CD4-positive, alpha-beta memory T cell (primary cell): ENCODE measurements at places on chromosomes 7 and 10.

DNA sequence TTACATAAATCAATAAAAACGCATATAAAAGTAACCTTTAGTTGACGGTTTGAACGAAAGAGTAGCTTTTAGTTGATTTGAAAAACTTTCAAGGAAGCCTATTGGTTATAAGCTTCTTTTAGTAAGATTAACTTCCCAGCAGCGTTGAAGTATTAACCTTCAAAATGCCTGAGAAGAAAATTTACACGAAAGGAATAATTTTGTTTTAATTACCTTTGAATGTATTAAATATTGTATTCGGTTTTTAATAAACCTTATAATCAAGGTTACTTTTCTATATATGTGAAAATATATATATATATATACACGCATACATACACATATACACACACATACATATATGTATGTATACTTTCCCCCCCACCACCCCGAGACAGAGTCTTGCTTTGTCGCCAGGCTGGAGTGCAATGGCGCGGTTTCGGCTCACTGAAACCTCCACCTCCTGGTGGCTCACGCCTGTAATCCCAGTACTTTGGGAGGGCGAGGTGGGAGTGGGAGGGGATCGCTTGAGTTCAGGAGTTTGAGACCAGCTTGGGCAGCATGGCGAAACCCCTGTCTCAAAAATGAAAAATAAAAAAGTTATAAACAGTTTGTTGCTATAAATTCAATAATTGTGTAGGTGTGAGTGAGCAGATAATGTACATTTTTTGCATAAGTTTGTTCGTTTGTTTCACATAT is 57.6 kb upstream of the EZH2 start:
- DNase-seq: peak; percentile 64

GRCh38 chr10:1057106-1057657 is 997 bp downstream of the WDR37 start:
- DNase-seq: no peak

DNA sequence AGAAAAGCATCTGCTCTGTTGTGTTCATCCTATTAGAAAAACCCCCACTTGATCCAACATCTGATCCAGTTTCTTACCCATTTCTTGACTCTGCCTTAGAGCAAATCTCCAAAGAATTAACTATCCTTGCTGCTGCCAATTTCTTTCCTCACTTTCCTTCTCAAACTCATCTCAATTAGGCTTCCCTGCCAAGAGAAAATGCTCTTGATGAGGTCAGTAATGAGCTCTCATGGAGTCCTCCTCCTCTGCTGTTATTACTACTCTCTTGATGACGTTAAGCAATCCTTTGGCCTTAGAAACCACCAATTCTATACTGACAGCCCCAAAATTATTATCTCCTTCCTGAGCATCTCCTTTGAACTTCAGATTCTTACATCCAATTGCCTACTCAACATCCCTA is 162.0 kb upstream of the FAM13C start:
- DNase-seq: no peak

- no peak for DNase-seq
Measured at GRCh38 chr7:102222445-102222844, 64.2 kb upstream of the SH2B2 start.

- DNase-seq: no peak
Measured at GRCh38 chr7:157987906-157988305, 599.7 kb downstream of the PTPRN2 start.

DNA sequence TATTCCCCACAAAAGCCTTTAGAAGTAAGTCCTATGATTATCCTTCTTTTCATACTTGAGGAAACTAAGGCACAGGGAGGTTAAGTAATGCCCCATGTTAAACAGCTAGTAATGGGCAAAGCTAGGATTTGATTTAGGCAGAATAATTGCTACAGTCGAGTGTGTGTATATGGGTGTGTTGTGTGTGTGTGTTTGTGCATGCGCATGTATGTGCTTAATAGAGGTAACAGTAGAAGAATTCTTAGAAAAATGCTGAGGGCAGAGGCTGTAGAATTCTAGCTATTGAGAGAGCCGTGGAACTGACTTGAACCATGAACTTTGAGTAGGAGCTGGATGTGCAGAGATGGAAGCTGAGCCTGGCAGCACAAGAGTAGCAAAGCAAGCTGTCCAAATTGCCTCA is 131.3 kb upstream of the WNT16 start:
- DNase-seq: no peak

GRCh38 chr10:10294881-10295529 is 722.7 kb upstream of the CELF2 start:
- no peak for DNase-seq

DNA sequence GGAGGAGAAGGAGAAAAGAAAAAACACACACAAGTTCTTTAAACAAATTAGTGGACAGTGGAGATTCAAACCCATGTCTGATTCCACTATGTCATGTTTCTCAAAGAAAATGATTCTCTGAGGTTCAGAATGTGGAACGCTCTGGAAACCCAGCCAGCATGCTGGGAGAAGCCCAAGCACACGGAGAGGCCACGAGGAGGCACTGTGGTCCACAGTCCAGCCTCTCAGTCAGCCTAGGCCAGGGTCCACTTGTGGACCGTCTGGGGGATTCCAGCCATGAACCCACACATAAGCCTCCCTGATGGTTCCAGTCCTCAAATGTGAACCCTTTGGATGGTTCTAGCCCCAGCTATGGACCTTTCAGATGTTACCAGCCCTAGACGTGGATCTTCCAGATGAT is 73.4 kb downstream of the CAV1 start:
- DNase-seq: no peak

DNA sequence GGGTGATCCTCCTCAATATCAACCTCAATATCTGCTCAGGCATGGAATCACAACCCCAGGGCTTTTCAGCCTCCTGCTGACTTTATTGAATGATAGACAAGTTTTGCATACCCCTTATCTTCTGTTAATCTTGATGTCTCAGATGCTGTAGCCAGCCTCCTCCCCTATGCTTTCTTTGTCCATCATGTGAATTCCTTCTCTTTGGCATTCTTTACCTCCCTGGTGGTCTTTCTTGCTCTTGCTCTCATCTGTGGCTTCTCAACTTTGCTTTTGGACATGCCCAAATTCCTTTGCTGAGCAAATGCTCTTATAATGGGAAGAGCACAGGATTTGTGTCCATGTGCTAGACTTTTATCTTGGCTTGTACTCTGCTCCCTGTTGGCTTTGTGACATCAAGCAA is 73.4 kb upstream of the FAM13C start:
- no peak for DNase-seq

GRCh38 chr10:14010101-14010558 is 320.6 kb downstream of the FRMD4A start:
- DNase-seq: no peak

GRCh38 chr10:21078410-21079329 is 181.6 kb upstream of the NEBL start:
- DNase-seq: no peak

- DNase-seq: no peak
Measured at GRCh38 chr10:60948851-60949250, 4.9 kb upstream of the RHOBTB1 start.

- no peak for DNase-seq
Measured at GRCh38 chr7:148894591-148894990, 10.5 kb upstream of the EZH2 start.

DNA sequence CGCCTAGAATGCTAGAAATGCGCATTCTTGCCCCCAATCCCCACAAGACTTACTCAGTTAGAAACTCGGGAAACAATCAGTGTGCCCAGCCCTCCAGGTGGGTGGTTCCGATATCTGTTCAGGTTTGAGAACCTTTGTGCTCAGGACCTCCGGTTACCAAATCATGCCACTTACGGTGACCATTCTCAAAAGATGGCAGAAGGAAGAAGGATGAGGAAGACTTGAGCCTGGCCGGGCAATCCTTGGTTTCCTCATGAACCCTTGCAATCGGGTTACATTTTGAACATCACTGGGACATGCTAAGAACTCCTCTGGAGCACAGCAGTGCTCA is 52.1 kb downstream of the RBM17 start:
- no peak for DNase-seq

DNA sequence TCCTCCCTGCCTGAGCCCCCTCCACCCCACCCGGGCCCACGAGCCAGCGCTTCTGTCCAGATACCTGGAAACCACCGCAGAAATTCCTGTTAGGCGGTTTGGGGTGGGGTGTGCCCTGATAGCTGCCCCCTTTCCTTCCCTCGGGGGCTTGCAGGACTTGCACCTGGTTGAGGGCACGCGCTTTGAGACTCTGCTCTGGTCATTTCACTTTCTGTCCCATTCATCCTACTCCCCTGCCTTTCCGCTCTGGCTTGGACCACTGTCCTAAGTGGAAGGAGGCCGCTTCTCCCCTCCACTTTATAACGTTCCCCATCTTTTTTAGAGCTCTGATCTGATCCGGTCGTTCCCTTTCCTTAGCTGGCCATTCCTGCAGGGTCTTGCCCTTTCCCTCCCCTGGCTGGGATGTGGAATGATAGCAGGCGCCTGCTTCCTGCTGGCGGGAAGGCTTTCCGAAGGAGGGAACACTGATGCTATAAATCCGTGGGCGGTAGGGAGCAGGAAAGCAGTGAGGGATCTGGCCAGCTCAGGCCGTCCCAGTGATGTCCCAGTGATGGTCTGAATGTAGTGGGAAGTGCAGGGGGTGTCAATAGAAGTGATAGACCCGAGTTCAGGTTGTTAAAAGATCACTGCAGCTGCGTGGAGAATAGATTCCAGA is 852 bp upstream of the PRKAR1B start:
- DNase-seq: no peak

DNA sequence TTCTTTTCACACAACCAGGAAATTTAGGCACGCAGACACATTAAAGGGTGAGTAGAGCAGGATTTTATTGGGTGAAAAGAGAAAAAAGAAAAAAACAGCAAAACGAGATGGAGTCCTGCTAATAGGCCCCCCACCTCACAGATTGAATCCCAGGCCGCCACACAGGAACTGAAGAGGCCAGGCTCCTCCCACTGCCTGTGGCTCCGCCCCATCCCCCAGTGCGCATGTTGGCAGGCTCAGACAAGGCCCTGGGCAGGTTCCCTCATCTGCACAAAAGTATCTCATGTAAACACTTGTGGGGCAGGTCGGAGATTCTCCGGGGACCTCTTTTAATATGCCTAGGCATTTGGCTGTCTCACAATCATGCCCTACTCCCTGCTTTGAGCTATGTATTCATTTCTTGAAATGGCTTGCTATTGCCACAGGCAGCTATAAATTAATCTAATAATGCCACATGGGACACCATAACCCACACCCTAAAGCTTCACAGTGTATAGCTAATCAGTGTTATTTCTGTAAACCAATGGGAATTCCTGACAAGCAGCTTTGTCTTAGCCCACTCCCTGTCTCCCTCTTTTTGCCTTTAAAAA is 76.2 kb upstream of the KIF5B start:
- no peak for DNase-seq

GRCh38 chr10:18122753-18123152 is 17.5 kb upstream of the CACNB2 start:
- DNase-seq: no peak

DNA sequence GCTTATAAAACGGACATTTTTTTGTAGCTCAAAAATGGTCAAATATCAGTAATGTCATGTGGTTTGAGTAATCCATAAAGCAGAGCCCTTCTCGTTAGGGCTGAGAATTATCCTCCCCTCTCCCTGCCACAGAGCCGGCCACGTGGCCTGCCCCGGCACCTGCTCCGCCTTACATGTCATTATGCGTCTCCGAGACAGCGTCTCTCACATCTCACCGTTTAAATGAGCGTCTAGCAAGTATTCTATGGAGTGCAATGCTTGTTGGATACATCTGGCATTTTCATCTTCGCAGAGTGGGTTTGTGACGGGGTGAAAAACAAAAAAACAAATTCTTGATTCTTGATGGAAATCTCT is 86.1 kb downstream of the CUX1 start:
- no peak for DNase-seq

DNA sequence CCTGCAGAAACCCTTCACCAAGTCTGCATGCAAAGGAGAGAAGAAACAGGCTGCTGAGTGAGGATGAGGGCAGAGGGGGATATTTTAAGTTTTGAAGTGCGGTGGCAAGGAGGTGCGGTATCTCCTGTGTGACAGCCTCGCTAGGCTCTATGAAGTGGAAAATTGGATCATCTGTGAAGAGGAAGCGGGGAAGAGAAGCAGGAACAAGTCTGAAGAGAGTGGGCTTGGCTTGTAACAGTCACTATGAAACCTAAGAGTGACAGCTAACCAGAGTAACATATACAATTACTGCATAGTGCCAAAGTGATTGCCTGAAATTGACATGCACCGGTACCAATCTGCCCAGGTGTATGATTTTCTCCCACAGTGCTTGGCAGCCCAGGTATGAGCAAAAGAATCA is 287.5 kb upstream of the KLF14 start:
- no peak for DNase-seq

GRCh38 chr10:8319704-8320103 is 265.2 kb downstream of the GATA3 start:
- DNase-seq: no peak

- no peak for DNase-seq
Measured at GRCh38 chr10:125782054-125782453, 6.4 kb upstream of the MMP21 start.

GRCh38 chr7:158617737-158618128 is 30.1 kb upstream of the PTPRN2 start:
- no peak for DNase-seq

DNA sequence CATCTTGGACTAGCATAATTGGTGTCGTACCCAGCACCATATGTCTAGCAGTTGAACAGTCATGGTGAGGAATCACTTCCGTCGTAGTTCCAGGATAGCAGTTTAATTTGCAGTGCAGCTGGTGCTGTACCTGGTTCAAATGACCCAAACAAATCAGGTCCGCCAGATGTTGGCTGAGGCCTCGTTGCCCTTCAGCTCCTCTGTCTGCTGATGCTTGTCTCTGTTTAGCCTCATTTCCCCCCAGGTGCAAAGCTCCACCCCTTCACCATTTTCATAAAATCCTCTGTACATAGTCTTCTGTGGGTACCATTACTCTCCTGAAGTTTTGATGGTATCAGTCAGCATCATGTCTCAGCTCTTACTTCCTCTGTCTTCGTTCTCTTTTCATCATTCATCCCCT is 35.1 kb downstream of the UMAD1 start:
- no peak for DNase-seq

DNA sequence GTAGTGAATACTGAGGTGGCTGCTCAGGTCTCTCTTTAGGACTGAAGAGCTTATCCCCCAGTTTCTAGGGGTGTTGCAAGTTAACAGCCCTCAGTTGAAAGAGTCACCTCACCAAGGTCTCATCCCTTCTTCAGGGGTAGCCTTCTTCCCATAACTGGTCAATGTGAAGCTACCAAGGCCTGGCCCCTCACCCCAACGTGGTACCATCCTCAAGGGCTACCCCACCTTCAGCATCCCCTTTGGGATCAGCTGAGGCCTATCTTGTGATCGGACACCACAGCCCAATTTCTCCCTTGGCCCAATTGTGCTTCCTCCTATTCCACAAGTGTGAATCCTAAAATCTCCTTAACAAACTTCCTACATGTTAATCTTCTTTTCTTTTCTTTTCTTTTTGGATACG is 289.5 kb upstream of the MKLN1 start:
- peak; percentile 40 for DNase-seq

DNA sequence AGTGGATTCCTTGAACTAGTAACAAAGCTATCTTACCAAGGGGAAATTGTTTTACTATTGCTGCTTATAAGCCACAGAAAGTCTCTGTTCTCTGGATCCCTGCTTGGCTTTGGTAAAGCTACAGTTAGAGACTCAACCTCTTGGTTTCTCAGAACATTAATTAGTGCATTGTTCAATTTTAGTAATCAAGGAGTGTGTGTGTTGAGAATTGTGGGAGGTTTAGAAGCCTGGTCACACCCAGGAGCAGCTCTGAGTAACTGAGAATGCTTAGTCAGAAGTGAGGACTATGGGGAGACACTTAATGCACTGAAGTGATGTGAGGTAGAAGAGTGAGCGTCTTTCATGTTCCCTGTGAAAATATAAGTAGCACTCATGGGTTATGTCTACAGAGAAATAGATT is 8.2 kb upstream of the ACTA2 start:
- no peak for DNase-seq

- no peak for DNase-seq
Measured at GRCh38 chr7:117780832-117781231, 92.4 kb downstream of the CTTNBP2 start.
